Bronchial smooth muscle cell (primary cell): ENCODE measurements at places on chromosomes 3 and 15. TPM values are rescaled to one million over a fixed set of nuclear protein-coding genes. Genes with fewer than 3 reads are reported as not detected.

ASB14 gene
- total RNA-seq, result 0.17 TPM in 1 of 2 replicates, not detected in the other

NEO1 gene
- total RNA-seq, result 11.2 and 15.6 TPM in 2 replicates

B3GALNT1 gene
- 6.9 and 8.3 TPM in 2 replicates for total RNA-seq

ITIH1 gene
- total RNA-seq, result not detected in 2 replicates
